Dermis blood vessel endothelial cell (primary cell): ENCODE measurements at places on chromosomes 1 and 21. TPM values are rescaled to one million over a fixed set of nuclear protein-coding genes. Genes with fewer than 3 reads are reported as not detected.

- DNase-seq = peak; percentile 48
Observed at GRCh38 chr21:17045214-17045853, 467.5 kb upstream of the CXADR start.

DNA sequence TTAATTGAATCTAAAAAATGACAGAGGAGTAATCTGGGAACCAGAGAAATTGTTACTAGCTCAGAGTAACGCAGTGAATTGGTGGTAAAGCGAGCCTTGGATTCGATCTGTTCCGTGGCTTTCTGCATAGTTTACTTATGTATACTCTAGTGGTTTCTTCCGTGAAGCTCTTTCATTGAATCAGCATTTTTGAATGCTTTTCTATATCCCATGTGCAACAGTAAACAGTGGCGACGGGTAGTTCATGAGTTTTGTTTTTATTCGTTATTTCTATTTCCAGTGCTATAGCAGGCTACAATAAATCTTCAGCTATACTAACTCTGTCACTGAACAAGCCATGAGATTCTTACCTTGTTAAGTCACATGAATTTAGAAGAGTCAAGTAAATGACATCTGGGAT is 14.5 kb upstream of the MAP3K7CL start:
- no peak for DNase-seq

DNA sequence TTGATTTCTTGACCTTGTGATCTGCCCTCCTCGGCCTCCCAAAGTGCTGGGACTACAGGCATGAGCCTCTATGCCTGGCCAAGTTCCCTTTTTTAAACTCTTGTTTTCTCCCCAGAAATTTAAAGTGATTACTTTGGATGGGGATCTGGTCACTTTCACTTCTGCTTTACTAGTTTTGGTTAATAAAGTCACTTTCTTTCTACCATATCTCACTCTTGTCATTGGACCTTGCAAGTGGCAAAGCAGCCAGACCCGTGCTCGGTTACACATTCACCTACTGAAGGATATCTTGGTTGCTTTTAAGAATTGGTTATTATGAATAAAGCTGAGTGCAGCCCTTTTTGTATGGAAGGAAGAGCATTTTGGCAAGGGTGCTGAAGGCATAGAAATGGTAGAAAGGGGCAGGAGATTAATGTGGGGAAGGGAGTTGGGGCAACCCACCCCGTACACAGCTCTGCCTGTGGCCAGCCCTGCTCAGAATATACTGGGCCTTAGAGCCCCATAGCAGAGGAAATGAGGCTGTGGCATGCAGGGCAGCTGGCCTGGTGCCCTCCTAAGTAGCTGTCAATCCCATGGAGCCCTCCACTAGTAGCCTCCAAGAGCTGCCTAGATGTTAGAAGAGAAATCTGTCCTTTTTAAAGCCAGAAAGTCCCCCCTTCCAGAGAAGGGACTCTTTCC is 40.7 kb downstream of the CD2 start:
- no peak for DNase-seq

DNA sequence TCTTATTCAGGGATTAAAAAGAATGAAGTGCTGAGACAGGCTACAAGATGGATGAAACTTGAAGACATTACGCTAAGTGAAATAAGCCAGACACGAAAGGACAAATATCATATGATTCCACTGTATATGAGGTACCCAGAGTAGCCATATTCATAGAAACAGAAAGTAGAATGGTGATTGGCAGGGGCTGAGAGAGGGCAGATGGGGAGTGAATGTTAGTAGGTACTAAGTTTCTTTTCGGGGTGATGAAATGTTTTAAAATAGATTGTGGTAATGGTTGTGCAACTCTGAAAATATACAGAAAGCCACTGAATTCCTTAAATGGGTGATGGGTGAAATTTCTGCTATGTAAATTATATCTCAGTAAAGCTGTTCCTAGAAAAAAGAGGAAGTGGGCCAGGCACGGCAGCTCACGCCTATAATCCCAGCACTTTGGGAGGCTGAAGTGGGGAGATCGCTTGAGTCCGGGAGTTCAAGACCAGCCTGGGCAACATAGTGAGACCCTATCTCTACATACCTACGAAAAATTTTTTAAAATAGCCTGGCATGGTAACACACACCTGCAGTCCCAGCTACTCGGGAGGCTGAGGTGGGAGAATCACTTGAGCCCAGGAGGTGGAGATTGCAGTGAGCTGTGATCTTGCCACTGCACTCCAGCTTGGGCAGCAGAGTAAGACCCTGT is 15.9 kb downstream of the SLC27A3 start:
- DNase-seq = no peak

GRCh38 chr1:91578320-91579109 is 77.9 kb downstream of the CDC7 start:
- no peak for DNase-seq

- no peak for DNase-seq
Observed at GRCh38 chr1:57532299-57532698, 108.4 kb upstream of the DAB1 start.

- DNase-seq = no peak
Observed at GRCh38 chr1:29679316-29679715, 443.0 kb downstream of the PTPRU start.

DNA sequence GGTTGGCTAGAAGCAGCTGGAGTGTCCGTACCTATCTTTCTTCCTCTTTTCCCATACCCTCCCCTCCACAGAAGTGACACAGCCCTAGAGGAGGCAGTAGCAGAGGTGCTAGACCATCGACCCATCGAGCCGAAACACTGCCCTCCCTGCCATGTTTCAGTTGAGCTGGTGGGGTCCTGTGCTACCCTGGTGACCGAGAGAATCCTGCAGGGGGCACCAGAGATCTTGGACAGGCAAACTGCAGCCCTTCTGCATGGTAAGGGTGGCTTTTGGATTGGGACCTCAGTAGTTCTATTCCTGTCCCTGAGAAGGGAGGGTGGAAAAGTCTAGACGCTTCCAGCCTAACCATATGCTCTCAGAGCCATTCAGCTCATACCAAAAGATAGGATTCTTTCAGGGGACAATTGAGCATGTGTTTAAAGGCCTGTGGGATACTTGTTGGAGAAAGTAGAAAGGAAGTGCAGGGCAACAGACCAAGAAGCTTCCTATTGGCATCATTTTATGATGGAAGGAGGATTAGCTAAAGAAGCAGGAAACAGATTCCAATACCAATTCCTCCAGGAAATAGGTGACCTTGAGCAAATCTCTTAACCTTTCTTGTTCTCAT is 11.7 kb upstream of the BNIPL start:
- peak; percentile 89 for DNase-seq

- DNase-seq = no peak
Observed at GRCh38 chr1:34929853-34930701, 627 bp upstream of the DLGAP3 start.

- DNase-seq = no peak
Observed at GRCh38 chr1:788835-789234, 102.4 kb upstream of the OR4F16 start.

- DNase-seq = no peak
Observed at GRCh38 chr1:210298936-210299335, 29.8 kb upstream of the HHAT start.

GRCh38 chr21:37821786-37822450 is 94.3 kb downstream of the KCNJ6 start:
- no peak for DNase-seq

DNA sequence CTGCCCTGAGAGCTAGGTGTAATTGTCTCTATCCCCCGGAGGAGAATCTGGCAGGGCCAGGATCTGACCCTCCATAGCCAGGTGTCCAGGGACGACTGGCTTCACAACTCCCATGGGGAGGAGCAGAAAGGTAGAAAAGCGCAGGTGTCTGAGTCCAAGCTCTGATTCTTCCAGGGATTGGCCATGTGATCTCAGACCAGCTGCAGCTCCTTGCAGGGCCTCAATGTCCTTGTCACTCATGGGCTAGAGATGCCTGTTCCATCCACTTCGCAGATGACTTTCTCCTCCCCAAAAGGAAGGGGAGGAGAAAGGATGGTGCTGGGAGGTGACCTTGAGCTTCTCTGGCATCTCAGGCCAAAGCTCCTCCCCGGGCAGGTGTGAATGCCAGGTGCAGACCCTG is 22.7 kb downstream of the HSPG2 start:
- DNase-seq = peak; percentile 30

GRCh38 chr1:218364028-218364710 is 19.0 kb downstream of the TGFB2 start:
- peak; percentile 45 for DNase-seq

GRCh38 chr1:175369696-175370095 is 177.1 kb upstream of the KIAA0040 start:
- no peak for DNase-seq

GRCh38 chr1:43890815-43891214 is 42.8 kb upstream of the ARTN start:
- DNase-seq = peak; percentile 71

GRCh38 chr21:19490481-19490880 is 1086.9 kb upstream of the TMPRSS15 start:
- no peak for DNase-seq

- no peak for DNase-seq
Observed at GRCh38 chr1:8458607-8459006, 140.7 kb downstream of the SLC45A1 start.

GRCh38 chr1:24849672-24850295 is 80.3 kb downstream of the RUNX3 start:
- peak; percentile 57 for DNase-seq

DNA sequence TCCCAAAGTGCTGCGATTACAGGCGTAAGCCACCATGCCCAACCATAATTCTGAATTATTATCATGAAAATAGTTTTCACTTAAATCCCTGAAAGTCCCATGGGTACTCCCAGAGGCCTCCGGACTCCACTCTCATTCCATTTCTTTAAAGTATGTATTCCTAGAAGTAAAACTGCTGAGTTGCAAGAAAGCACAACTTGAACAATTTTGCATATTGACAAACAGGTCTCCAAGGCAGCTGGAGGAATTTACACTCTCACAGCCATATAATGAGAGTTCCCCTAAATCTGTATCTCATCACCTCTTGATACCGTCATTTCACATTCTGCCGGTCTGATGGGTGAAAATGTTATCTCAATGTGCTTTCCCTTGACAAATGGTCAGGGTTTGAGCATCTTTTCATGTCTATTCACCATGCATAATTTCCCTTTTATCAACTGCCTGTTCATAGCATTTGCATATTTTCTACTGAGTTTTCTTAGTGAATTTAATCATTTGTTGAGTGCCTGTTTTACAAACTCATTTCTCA is 129.4 kb downstream of the SMYD3 start:
- DNase-seq = no peak

- DNase-seq = peak; percentile 23
Observed at GRCh38 chr1:168608796-168609715, 32.7 kb downstream of the XCL1 start.

DNA sequence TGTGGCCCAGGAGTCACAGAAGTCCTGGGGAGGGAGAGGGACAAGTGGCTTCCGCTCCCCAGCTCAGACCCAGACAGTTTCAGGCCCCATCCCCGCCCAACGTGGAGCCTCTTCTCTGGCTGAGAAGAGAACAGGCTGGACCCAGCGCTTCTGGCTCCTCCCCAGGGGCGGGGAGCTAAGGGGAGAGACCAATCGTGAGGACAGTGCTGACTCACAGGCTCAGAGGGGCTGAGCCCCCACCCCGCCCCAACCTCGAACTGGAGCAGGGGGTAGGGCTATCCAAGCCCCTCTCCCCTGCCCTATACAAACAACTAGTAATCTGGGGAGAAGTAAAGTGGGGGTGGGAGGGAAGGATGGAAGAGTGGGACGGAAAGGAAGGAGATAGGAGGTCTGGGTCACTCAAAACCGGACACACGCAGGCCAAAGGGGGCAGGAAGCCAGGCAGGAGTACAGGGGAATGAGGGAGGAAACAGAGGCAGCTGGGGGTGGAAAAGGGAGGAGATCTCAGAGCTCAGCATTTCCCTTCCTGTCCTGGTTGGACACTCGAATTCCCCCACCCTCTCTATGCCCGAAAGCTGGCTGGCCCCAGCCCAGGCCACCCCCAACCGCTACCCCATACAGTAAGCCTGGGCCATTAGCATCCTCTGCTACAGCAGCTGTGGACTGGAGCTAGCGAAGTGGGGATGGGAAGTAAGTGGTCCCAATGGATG is at the start of gene SHC1:
Gene SHC1 (minus strand): TSS at position 117 of the 710 bp plus-strand sequence. CDS start 221 bp downstream, outside the sequence.
- DNase-seq = peak; percentile 94

DNA sequence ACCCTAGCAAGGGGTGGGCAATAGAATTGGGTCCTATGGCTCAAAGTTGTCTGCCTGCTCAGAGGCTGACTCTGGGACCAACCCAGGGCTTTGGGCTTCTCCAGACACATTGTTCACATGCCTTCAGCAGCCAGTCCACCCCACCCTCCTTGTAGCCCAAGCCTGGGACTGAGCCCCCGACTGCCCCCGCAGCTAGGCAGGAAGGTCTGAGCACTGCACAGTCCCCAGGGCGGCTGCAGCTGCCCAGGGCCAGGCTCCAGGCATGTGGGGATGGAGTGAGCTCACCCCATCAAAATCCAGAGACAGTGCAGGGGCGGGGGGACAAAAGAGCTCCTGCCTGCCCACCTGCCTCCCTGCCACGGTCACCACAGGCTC is 35.6 kb downstream of the HSPG2 start:
- DNase-seq = peak; percentile 77

- DNase-seq = no peak
Observed at GRCh38 chr1:44628962-44629756, 45.1 kb downstream of the TMEM53 start.

Gene OR2M3
- not detected in 2 replicates for total RNA-seq

Gene TMIGD3
- total RNA-seq = not detected in 2 replicates

Gene RNU1-2
- under 0.01 TPM in 2 replicates for total RNA-seq

Gene B3GALNT2
- total RNA-seq = 53.3 and 57.9 TPM in 2 replicates

Gene ASCL5
- not detected in 2 replicates for total RNA-seq

Gene MNDA
- total RNA-seq = not detected in 2 replicates

Gene PTAFR
- 0.05 and 0.17 TPM in 2 replicates for total RNA-seq

Gene OR6K3
- total RNA-seq = not detected in 2 replicates

Gene FMO4
- total RNA-seq = 0.56 and 2.9 TPM in 2 replicates

Gene TINAGL1
- total RNA-seq = 418 and 719 TPM in 2 replicates

Gene FAM163A
- under 0.01 and 0.05 TPM in 2 replicates for total RNA-seq

Gene RPE65
- not detected in 2 replicates for total RNA-seq

Gene KCNE2
- not detected in 2 replicates for total RNA-seq
